SJCRH30 (cell line): ENCODE measurements at places on chromosomes 4 and X.

DNA sequence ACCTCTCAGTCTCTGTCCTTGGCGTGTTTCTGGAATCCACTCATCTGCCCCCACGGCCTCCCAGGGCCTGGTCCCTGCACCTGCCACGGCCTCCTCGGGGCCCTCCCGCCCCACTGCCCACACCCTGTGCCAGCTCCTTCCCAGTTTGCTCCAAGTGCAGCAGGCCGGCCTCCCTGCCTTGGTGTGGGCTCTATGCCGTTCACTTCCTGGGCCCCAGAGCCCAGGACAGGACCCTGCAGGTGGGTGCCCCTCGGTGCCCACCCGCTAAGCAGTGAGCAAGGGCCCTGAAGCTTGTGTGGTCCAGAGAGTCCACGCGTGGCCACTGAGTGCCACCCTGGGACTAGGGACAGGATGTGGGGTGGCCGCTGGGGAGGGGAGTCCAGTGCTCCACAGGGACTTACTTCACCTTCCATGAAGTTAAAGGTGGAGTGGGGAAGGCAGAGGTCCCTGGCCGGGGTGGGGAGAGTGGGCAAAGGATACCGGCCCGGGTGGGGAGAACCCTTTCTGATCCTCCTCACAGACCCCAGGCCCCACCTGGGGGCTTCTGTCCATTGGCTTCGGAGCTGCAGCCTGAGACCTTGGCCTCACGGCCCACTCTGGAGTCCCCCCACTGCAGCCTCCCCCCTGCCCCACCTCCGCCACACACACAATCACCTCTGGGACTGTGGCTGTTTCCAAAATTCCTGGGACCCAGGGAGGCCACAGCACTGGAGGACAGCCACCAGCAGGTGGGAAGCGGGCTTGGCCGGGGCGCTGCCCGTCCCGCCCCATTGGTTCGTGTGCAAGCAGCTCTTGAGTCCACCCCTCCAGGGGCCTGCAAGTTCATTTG, 60.0 kb upstream of the NKX1-1 start:
- peaks cover 6% of the 10 kb centered on the region; the same call in 1 of the 2 replicates for H3K27me3 ChIP-seq
- H3K4me1 ChIP-seq, result peaks cover 42% of the 10 kb centered on the region
- no peak overlapping the region for H3K27ac ChIP-seq
- DNase-seq, result no peak
- H3K36me3 ChIP-seq, result no peaks in the 10 kb centered on the region
- H3K4me3 ChIP-seq, result no peak overlapping the region

GRCh38 chrX:46574774-46575381, 1.3 kb downstream of the CHST7 start:
- no peaks in the 10 kb centered on the region for H3K27me3 ChIP-seq
- H3K4me3 ChIP-seq, result no peak overlapping the region
- H3K4me1 ChIP-seq, result no peaks in the 10 kb centered on the region
- DNase-seq, result no peak
- no peak overlapping the region for H3K27ac ChIP-seq

- no peaks in the 10 kb centered on the region for H3K36me3 ChIP-seq
- H3K4me3 ChIP-seq, result no peak overlapping the region
- H3K27me3 ChIP-seq, result no peaks in the 10 kb centered on the region
- peaks cover 44% of the 10 kb centered on the region for H3K4me1 ChIP-seq
Observed at GRCh38 chr4:1754336-1754735, 33.0 kb downstream of the TACC3 start.

DNA sequence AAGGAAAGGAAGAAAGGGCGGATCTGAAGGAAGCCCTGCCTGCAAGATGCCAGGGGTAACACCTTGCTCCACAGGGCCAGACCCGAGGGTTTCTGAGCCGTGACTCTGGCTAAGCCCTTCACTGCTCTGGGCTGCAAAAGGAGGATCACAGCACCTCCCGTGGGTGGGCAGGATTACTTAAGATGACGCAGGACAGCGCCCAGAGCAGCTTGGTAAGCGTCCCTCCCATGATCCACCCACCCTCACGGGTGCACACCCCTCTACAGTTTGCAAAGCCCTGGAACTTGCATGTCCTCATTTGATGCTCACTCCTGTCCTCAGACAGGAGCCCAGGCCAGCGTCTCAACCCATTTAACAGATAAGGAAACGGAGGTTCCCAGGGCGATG, 64.9 kb downstream of the CRMP1 start:
- peaks cover 30% of the 10 kb centered on the region for H3K36me3 ChIP-seq
- H3K4me1 ChIP-seq, result no peaks in the 10 kb centered on the region
- DNase-seq, result no peak
- no peak overlapping the region for H3K4me3 ChIP-seq
- no peaks in the 10 kb centered on the region for H3K27me3 ChIP-seq

GRCh38 chr4:20254511-20255250, 3.0 kb downstream of the SLIT2 start:
- peaks cover 8% of the 10 kb centered on the region; the same call in 1 of the 2 replicates for H3K27me3 ChIP-seq
- no peaks in the 10 kb centered on the region for H3K4me1 ChIP-seq
- H3K4me3 ChIP-seq, result no peak overlapping the region
- no peak overlapping the region for H3K27ac ChIP-seq

DNA sequence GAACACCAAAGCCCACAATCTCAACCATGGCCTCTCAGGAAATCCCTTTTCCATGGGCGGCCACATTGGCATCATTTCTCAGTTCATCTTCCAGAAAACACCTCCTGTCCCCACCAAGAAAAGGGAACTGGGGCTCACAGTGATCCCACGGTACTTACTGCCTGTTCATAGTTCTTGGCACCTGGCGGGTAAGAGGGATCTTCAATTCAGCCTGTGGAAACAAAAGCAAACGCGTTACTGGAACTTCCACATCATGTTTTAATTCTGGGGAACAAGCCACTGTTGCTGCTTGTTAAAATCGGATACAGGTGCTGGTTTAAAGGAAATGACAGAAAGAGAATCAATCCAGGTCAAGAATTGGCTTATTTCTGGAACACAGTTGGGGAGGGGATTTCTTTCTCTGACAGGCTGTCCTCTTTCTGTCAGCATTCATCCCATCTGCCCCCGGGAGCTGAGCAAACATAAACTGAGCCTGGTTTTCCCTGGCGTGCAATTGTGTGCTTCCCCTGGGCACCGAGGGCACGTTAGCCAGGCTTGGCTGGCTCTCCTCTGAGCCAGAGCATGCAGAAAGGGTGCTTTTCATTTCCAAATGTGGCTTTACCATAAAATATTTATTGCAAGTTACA, 16.8 kb downstream of the CLNK start:
- H3K27ac ChIP-seq, result no peak overlapping the region
- no peaks in the 10 kb centered on the region for H3K36me3 ChIP-seq
- no peaks in the 10 kb centered on the region for H3K4me1 ChIP-seq
- DNase-seq, result no peak

DNA sequence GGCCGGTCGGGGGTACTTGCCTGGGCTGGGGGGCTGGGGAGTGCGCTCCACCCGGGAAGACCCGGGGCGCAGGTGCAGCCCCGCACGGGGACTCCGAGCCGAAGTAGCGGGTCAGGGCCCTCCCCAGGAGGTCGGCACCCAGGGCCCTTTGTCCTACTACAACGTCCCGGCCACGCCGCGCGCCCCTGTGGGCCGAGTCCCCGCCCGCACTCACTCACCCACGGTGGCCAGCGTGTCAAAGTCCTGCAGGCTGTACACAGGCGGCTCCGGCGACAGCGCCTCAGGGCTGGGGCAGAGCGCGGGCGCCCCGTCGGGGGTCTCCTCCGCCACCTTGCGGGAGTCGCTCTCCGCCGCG, 602 bp downstream of the PRKX start:
- peaks cover 5% of the 10 kb centered on the region; the same call in 1 of the 2 replicates for H3K36me3 ChIP-seq
- H3K4me1 ChIP-seq, result no peaks in the 10 kb centered on the region
- no peak for DNase-seq

DNA sequence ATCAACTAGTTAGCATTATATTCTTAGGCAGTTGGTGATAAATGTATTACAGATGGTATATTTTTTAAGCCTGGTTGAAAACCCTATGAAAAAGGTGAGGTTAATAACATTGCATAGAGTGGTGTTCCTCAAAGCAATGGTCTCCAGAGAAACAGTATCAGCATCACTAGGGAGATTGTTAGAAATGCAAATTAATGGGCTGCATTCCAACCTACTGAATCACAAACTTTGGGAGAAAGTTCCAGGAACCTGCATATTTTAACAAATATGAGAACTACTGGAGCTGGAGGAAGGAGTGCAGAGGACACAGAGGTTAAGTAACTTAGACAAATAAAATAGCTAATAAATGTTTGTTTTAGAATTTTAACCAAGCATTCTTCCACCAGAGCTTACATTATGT, 166.9 kb upstream of the PCDH10 start:
- no peak overlapping the region for H3K27ac ChIP-seq
- no peak for DNase-seq
- no peaks in the 10 kb centered on the region for H3K27me3 ChIP-seq
- H3K4me1 ChIP-seq, result no peaks in the 10 kb centered on the region
- H3K4me3 ChIP-seq, result no peak overlapping the region
